MM.1S (cell line): ENCODE measurements at places on chromosomes 3 and 15.

DNA sequence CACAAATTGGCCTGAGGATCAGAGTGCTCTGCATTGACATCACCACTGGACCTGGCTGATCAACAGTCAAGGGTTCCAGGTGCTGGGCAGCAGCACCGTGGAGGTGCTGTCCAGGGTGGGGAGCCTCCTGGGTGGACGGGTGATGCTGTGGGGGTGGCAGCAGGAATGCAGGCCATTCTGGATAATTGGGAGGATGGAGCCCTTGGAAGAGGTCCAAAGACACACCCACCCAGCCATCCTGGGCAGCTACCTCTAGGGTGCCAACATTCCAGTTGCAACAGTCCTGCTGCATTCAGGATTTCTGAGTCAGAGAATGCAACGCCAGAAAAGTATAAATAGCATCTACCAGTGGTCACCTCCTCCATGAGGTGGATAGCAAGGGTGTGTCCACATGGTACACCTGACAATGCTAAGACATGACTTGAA is 26.8 kb downstream of the STARD5 start:
- no peak for DNase-seq

- DNase-seq = no peak
Observed at GRCh38 chr3:162142511-162142910, 645.9 kb downstream of the OTOL1 start.

GRCh38 chr15:31273258-31273941 is 53.2 kb upstream of the KLF13 start:
- no peak for DNase-seq

GRCh38 chr3:21942328-21942727 is 191.3 kb upstream of the ZNF385D start:
- DNase-seq = no peak

DNA sequence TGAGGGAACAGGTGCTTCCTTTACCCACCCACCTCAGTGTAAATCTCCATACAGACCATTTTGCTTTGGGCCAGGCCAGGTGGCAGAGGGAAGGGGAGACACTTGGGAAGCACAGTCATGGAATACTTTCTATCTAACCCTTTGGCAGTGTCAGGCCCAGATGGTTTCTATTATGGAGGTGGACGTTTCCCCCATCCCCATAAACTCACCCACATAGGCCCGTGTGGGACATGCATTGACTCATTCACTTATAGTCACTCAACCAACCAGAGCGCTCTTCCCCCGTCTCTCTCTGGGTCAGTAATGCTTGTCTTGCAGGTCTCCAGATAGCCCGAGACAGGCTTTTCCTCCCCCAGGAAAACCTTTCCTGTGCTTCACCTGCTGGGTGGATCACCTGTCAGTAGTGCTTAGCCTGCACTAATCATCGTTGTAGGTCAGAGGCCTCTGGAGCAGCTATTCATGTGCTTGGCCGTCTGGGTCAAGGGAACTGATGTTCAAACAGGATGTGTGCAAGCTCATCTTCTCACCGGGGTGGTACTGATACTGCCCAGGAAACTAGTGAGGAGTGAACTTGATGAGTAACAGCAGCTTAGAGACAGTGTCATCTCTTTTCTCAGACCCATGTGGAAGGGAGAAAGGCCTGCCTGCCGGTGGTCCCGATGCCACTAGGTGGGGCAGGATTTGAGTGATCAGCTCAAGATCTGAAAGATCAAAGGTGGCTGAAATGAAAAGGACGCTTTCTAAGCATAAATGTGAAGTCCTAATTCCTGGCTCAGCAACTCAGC is 67.1 kb downstream of the CEMIP start:
- no peak for DNase-seq

GRCh38 chr15:67161881-67162280 is 92.6 kb downstream of the AAGAB start:
- no peak for DNase-seq

DNA sequence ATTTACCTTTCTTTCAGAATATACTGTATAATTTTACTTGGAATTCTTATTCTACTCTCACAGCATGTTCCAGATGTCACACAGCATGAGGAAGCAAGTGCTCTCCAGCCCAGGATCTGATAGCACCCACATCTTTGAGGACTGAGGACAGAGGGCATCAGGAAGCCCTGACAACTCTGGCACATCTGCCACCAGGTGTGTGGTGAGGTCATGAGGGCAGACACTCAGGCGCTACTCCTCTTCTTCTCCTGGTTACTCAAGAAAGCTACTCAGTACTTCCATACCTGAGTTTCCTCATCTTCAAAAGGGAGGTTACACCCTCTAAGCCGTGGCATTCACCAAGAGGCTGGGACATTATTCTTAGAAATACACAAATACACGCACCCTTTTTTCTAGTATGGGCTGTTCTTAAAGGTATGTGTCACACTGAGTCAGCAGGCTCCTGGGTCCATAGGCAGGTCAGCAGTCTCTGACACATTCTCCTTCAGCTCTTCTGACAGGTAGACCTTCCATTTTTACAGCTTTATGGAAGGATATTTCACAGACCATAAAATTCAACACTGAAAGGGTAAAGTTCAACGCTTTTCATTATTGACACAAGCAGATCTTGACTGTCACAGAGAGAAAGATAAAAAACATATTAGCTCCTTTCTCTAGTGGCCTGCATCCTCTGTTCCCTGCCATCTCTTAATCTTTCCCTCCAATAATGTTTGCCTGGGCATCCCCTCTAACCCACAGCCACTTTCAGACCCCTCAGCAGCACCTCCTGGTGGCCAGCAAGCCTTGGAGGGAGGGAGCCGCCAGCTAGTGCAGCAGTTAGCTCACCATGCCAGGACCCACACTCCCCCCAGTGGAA is 103.2 kb upstream of the TJP1 start:
- DNase-seq = peak; percentile 11

GRCh38 chr15:89441295-89441812 is 55.0 kb downstream of the RHCG start:
- peak; percentile 47 for DNase-seq

DNA sequence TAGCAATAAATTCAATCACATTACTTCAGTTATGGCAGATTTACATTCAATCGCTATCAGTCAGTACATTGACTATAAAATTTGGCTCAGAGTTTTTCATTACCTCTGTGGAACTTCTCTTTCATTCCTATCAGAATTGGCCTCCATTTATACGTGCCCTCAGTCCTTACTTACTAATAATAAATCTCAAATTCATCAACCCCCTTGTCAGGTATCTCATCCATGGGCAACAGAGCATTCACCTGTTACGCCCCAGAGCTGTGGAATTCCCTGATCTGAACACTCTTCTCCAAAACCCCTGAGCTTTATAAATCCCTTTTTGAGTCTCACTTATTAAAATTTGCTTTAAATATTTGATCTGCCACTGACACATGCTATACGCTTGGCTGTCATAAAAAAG is 492.9 kb downstream of the GBE1 start:
- DNase-seq = no peak

DNA sequence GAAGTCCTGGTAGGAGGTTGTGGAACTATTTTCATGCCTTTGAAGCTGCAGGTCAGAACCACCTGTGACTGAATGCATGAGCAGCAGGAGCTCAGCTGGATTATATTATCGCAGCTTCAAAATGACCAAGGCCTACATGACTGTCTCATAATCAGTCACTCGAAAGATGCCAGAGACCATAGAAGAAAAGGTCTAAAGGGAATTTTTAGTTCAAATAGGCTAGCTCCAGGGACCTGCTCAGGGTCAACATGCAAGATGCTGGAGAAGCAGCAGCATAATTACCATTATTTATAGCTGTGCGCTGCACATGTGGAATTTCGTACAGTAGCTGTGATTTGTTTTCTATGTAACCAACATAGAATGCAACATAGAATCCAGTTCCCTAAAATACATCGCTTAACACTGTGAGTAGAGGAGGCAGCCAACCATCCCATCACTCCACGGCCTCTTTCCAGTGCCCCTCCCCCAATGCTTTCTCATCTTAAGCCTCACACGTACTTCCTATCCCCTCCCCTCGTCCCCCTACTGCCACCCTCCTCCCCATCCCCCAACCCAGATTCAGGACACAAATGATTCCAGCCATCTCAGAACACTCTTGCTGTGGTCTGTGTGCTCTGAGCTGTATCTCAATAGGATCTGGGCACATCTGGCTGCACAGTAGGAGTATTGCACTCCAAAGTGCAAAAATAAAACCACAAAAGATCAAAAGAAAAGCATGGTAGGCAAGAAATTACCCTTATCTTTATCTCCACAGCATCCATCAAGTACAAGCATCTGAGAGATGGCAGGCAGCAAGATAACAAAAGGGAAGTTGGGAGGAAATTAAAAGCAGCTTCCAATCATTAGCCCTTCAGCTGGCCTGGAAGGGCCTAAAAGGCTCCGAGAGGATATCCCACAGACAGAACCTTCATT is 352.8 kb upstream of the SEMA6D start:
- no peak for DNase-seq
